ENCODE measurements at places on chromosomes 16 and 17.

DNA sequence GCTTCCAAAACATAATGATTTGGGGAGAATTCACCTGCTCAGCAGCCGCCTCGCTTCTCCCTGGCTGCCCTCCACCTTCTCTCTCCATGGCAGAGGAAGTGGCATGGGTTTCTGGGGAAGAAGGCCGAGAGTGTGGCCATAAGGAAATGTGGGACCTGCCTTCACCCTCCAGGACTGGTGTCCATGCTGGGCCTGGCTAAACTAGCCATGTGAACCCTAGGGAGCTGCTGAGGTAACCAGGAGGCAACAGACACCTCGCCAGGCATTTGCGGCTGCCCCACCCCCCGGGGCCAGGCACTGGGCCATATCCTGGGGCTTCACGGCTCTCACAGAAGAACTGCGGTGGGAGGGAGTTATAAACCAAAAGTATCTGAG, 9.9 kb upstream of the CMTM4 start:
- no peak for DNase-seq

GRCh38 chr17:53253956-53254597, 568.6 kb upstream of the KIF2B start:
- no peak for DNase-seq

DNA sequence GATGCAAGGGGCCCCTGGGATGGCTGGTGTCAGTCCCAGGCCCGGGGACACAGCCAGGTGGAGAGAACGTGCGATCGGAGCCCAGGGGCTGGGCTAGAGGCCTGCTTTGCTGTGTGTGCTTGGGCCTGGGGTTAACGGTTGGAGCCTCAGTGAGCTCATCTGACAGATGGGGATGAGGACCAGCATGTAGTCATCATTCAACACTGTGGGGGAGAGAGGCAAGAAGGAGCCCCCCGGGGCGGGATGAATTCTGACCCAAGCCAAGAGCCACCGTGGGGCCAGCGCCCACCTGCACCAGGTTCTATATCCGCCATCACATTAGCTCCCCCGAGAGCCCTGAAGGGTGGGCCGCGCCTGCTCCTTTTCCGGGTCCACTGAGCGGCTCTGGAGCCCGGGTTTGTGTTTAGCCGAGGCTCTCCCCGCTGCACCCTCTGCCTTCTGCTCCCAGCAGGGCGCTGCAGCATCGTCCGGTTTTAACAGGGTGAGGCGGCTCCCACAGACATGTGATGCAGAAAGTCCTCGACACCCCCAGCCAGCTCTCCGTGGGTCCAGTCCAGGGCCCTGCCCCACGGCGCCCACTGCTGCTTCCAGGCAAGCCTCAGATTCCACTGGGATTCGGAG, 365.7 kb downstream of the SEC14L1 start:
- DNase-seq: no peak

DNA sequence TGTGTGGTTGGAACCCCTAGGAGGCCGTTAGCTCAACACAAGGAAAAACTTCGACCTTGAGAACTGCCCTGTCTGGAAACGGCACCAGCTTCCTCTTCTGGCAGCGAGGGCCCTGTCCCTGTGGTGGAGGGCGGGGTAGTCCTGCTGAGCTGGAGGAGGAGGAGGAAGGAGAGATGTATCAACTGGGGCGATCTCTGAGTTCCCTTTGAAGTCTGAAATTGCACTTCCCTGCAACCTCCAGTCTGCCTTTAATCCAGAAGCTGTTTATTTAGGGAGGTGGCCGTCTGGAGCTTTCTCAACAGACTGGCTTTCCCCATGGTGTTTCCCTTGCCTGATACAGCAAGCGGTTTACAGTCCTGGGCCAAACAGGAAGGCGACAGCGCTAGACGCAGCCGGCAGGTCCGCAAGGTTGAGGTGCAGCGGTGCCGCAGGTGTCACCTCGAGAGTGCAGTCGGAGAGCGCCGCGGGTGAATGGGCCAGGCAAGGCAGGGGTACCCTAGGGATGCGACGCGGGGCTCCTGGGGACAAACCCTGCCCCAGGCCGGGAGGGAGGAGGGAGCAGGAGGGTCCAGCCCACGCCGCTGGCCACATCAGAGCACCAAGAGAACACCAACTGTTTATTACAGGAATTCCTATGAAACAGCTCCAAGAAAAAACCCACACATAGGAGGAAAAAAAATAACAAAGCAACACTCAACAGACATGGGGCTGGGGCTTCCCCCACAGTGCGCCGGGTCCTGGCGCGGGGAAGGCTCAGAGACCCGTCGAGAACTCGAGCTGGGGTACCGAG, 11.4 kb upstream of the MRPS23 start:
- DNase-seq: peak; percentile 62

- no peak for DNase-seq
Observed at GRCh38 chr16:968620-969019, 2.2 kb downstream of the LMF1 start.

DNA sequence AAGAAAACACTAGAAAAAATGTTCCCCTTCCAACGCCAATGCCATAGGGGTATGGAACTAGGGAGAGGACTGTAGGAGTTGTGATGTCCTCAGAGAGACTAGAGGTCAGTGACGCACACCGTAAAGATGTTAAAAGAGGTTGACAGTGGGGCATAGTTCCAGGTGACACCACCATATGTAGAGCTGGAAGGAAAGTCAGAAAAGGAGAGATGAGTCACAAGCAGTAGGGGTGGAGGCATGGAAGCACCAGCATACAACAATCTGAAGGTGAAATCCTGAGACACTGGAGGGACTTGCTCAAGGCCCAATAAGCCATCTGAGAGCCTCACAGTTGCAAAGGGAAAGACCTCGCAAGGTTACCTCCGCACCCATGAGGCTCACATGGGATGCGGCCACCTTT, 76.0 kb downstream of the ZNF18 start:
- no peak for DNase-seq

DNA sequence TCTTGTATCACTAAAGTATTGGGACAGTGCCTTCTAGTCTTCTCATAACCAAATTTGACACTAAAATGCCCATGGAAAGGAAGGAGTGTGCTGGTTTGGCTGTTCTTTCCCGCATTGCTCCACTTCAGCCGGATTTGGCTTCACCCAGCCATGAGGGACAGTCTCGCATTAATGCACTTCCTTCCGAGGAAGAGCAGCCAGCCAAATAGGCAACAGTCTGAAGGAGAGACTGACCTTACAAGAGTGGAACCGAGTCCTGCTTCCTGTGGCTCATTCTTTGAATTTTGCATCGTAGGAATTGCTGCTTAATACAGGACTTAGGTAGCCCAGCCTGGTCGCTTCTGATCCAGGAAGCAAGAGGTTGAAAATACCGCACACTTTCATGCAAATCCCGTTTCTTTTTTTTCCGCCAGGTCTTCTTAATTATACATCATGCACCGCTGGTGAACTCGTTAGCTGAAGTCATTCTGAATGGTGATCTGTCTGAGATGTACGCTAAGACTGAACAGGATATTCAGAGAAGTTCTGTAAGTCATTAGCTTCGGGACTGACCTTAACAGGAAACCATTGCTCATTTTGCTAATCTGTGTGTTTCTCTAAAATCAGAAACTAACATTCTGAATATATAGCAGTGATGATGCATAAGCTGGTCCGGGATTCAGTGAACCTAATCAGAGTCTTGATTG, 38.2 kb downstream of the CLEC16A start:
- no peak for DNase-seq

- DNase-seq: no peak
Observed at GRCh38 chr17:6660805-6661463, 9.4 kb downstream of the C17orf100 start.
